ENCODE measurements at places on chromosomes 3 and 15.

- DNase-seq, result no peak
These were observed 97.2 kb downstream of the LRTM1 start for GRCh38 chr3:54830658-54831057.

GRCh38 chr3:98359993-98360675, 6.5 kb downstream of the OR5K4 start:
- DNase-seq, result no peak

DNA sequence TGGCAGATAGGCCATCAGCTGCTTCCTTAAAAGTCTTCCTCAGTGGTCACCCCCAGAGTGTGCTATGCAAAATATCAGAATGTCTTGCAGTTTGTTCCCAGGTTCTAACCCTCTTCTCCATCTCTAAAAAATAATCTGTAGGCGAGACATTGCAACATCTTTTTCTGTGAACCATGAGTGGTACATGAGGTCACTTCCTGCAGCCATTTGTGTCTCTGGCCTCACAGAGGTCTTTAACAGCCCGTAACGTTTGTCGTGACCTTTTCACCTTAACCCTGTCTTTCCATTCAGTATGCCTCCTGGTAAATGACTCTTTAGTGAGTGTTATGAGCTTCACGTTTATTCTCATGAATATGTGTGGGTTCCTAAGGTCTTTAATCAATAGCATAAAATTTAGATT, 145.4 kb downstream of the KLHL25 start:
- peak; percentile 80 for DNase-seq

DNA sequence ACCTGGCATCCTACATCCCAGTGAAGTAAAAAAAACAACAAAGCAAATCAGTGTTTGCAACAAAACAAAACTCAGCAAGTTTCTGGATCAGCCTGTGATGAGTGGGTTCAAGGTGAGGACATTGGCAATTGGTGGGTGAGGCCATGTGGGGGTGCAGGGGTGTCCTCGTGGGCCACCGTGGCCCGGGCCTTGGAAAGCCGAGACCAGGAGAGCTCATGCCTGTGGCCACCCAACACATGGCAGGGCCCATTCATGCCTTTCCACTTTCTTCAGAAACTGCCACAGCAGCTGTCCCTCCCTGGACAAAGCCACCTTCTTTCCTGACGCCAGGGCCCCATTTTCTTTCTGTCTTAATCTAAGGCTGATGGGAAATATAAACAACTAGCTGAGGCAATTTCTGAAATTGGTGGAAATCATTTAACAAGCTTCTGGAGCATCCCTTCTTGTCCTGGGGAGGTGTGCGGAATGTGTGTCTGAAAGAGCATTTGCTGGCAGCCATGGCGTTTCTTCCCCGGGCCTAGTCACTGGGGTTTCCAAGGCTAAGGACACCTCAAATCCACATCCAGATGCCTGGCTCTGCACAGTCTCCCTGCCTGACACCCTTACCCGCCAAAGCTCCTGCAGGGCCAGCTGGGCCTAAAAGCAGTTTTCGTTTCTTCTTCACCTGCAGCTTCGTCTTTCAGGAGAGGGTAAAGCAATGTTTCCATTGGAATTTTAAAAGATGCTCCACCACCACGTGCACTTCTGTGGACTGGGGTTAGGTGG, 34.1 kb upstream of the SFMBT1 start:
- no peak for DNase-seq

DNA sequence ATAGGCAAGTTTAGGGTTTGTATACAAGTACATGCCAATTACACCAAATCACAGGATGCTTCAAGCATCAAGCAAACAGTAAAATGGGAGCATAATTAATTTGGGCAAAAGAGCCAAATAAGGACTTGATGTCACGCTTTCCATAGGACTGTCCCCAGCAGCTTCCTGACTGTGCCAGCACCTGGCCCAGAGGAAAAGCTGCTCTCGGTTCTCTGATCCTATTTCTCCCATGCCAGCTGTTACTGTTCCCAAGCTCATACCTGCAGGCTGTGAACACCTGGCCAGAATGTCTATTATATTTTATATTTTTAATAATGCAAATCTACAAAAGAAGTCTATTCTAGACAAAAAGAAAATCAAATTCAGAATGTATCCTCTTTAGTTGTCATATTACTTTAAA, 12.2 kb downstream of the ZXDC start:
- DNase-seq, result no peak

DNA sequence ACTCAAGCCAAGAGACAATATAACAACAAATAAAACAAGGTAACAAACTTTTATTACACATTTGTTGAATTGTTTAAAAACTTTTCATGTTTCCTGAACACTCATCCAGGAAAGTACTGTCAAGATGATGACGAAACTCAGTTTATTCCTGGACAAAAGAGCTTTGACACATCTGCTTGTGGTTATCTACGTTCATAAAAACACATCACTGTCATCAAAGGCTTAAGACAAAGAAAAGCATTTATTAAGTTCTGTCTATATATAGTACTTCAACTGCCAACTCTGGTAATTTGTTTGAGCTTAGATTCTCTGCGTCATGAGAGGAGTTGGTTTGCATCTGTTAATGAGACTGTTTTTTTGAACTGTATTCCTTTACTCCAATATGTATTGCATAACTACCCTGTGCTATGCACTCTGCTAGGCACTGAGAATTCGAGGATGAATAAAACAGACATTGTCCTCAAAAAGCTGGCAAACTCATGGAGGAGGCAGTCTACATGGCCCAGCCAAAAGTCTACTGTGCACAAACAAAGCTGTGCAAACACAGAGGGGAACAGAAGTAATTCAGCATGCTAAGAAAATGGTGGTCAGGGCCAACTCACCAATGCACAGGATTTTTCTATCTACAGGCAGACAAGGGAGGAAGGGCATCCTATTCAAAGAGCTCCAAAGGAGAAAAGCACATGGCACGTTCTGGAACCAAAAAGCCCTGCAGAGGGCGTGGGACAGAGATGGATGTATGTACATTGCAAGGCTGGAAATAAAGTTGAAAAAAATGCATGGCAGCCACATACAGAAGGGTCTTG, 21.5 kb downstream of the PLD1 start:
- peak; percentile 94 for DNase-seq

- DNase-seq, result no peak
These were observed 24.5 kb downstream of the ANXA2 start for GRCh38 chr15:60373327-60373726.

GRCh38 chr3:155861476-155862183, 7.4 kb upstream of the SLC33A1 start:
- DNase-seq, result no peak

- no peak for DNase-seq
These were observed 135.4 kb upstream of the MB21D2 start for GRCh38 chr3:193053046-193053435.

DNA sequence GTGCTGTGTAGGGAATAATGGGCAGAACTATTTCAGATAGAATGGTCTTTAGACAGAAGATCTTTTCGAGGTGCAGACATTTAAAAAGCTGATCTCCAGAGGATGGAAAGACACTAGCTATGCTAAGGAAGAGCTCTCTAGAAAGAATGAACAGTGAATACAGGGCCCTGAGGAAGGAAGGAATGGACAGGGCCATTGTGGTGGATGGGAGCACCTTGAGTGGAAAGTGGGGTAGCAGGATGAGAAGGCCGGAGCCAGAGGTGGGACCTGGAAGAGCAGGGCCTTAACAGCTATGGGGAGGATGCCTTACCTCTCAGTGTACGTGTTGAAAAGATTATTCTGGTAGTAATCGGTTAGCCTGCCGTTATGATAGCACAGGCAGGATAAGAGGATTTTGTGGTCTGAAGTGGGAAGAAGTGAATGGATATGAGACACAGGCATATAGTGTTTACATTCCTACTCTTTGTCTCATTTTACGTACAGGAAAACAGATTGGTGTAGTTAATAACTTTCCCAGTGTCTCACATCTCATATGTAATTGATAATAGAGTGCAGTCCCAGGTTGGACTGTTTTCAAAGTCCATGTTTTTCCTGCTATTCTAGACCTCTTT, 172.4 kb downstream of the KLHL25 start:
- no peak for DNase-seq

DNA sequence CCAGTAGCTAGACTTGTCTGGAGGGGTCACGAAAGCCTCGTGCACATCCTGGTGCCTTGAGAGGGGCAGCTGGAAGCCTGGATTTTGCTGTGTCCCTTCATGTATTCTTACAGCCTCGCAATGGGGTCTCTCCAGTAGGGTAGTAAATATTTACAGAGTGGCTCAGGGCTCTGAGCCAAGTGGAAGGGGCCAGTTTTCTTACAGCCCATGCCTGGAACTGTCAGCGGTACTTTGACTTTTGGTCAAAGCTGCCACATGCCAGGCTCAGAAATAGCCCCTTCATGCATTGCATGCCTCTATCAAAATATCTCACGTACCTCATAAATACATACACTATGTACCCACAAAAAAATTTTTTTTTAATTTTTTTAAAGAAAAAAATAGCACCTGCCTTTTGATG, 119.2 kb downstream of the OSBPL10 start:
- no peak for DNase-seq
